Osteoblast (primary cell): ENCODE measurements at places on chromosomes 11 and 22. TPM values are rescaled to one million over a fixed set of nuclear protein-coding genes. Genes with fewer than 3 reads are reported as not detected.

Gene PATE2
- 0.29 and 0.36 TPM in 2 replicates for total RNA-seq

Gene APOBEC3G
- total RNA-seq: 15.6 and 18.1 TPM in 2 replicates

Gene TENM4
- total RNA-seq: 63.3 and 76.9 TPM in 2 replicates

Gene MIOX
- under 0.01 TPM in 1 of 2 replicates, not detected in the other for total RNA-seq

Gene PTPRCAP
- under 0.01 and 0.36 TPM in 2 replicates for total RNA-seq

Gene NPAS4
- 0.36 TPM in 1 of 2 replicates, not detected in the other for total RNA-seq

Gene GVQW3
- 2.9 and 3.2 TPM in 2 replicates for total RNA-seq

Gene TRIM49
- total RNA-seq: not detected in 2 replicates
